ENCODE measurements at places on chromosomes 7 and 10. TPM values are rescaled to one million over a fixed set of nuclear protein-coding genes. Genes with fewer than 3 reads are reported as not detected.

GPER1 gene
- 0.03 TPM for polyA plus RNA-seq

SUN3 gene
- polyA plus RNA-seq = 0.12 TPM

- DNase-seq = no peak
Observed at GRCh38 chr10:30476511-30477155, 42.6 kb downstream of the MAP3K8 start.

GRCh38 chr10:108439397-108439796 is 1274.9 kb upstream of the SORCS1 start:
- no peak for DNase-seq

- no peak for DNase-seq
Observed at GRCh38 chr7:7272294-7272693, 90.0 kb downstream of the C1GALT1 start.

All from foreskin keratinocyte (primary cell).